ENCODE measurements at places on chromosomes 1 and 21.

- no peak for DNase-seq
Observed at GRCh38 chr1:64829411-64830029, 84.6 kb downstream of the RAVER2 start.

- no peak for DNase-seq
Observed at GRCh38 chr1:41738475-41738874, 180.2 kb downstream of the HIVEP3 start.

GRCh38 chr1:1089731-1090423 is 15.8 kb upstream of the RNF223 start:
- DNase-seq, result no peak

DNA sequence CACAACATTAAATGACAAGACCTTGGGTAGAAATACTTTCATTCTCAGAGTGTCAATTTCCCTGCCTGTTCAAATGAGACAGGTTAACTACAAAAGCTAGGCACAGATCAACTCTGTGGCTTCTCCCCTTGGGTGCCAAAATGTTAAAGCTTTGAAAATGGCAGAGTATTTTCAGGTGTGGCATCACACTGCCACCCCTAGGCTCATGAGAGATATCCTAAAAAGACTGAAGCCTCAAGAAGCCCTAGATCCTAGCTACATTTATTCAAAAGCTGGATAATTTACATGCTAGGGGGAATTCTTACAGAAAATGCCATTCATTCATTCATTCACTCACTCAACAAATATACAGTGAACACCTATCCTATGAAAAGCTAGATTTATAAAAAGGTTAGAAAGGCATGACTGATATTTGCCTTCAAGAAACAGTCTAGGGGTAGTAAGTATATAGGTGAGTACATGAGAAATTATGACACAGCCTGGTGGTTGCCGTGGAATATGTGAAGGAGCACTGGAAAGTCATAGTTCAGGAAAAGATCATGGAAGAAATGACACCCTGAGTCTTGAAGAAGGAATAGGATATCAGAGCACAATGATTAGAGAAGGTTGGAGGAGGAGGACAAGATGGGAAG is 15.9 kb upstream of the RAB4A start:
- DNase-seq, result no peak

DNA sequence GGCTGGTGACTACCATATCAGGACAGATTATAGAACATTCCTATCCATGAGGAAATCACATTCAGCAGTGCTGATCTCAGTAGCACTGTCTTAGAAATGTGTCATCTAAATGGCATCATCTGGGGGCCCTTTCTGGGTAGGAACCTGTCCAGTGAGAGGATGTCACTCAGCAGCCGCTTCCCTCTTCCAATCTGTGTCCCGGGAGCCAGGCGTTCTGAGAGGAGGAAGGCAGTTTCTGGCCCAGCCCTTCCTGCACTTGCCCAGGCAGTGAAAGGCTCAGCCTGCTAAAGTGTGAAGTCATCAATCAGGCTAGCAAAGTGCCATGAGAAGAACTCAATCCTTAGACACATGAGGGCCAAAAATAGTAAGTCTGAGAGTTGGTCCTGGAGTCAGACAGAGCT is 25.6 kb downstream of the RAB4A start:
- DNase-seq, result no peak

DNA sequence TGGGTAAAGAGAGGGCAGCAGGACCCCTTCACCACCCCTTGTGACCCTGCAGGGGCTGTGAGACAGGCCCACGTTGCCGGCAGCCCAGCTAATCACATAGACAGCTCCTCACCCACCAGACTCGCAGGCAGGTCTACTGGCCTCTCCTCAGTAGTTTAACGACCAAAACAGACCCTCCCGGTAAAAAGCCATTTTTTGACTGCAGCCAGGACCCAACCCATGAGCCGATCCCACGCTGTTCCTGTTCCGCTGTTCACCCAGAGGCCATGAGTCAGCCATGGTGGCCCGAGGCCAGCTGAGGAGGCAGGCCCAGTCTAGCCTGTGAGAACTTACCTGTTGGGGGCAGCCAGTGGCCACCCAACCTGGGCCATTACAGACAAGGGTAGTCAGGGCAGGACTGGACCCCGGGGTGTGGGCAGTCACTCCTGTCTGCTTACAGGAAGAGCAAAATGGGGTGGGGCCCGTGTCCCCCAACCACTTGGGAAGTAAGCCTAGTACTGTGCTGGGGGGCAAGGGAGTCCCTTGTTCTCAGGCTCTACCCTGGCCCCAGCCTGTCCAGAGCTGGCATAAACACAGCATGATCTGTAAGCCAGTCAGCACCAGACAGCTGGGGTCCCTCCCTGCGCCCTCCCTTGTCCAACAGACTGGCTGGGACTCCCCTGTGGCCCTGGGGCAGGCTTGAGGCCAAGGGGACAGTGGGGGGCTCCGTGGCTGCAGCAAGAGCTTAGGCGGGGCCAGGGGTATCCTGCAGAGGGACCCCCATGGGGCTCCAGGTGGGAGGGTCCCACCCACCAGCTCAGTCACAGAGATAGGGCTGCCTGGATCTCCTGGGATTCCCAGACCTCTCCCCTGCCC is 61.9 kb downstream of the WNT9A start:
- DNase-seq, result no peak

DNA sequence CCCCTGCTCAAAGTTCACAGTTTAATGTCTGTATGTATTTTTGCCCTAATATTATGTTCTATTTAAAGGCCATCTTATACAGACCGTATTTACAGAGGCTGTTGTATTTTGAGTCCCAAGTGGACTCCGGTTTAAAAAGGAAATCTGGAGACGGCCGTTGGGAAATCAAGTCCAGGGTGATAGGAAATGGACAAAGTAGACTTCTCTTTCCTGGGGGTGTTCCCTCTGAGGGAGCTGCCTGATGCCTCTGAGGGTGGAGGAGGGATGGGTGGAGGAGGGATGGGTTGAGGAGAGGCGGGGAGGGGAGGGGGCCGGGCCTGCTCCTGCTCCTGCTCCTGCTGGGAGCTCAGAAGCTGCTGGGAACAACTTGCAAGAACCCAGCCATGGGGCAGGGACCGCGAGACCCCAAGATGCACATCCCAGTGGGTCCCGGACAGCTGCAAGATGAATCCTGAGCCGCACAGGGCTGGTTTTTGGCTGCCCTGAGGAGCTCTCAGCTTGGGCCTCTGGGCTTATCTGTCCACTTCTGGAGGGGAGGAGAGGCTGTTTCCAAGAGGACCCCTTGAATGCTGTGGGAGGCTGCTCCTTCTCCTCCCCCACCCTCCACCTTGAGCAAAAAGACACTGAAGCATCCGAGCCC is 12.0 kb upstream of the ACTL8 start:
- DNase-seq, result no peak

GRCh38 chr1:64378826-64379225 is 91.1 kb upstream of the CACHD1 start:
- no peak for DNase-seq

DNA sequence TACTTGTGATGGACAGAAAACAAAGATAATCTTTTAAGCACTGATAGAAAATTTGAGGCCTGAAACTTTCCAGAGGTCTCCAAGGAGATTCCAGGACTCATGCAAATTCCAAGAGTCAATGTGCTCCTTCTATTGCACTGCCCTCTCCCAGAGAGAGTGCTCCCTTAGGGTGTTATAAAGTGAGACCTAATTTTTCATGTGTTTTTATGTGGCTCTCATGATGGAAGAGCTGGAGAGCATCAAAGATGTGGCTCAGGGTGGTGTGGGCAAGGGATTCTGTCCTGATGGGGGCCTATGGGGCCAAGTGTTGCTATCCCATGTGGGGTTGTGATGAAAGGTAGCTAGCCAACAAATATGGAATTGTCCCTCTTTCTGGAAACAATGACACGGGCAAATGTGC is 101.3 kb downstream of the PRRX1 start:
- DNase-seq, result no peak

GRCh38 chr21:44290327-44291077 is 4.8 kb downstream of the AIRE start:
- DNase-seq, result no peak

DNA sequence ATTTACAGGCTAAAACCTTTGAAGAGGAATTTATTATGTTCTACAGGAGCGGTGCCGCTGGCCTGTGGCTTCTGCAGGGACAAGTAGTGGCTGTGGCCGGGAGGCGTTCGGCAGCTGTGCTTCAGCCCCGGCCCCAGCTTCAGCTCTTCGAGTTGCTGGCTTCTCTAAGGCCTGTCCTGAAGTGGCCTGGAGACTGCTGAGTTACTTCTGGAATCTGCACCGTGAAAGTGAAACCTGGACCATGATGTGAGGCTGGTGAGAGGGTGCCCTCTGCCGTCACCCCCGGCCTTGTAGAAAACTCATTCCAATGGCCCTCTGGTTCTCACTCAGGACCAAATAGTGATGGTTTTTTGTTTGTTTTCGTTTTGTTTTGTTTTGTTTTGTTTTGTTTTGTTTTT is 48.1 kb downstream of the PRKCZ start:
- peak; percentile 49 for DNase-seq

GRCh38 chr1:2382621-2383361 is 8.6 kb downstream of the MORN1 start:
- peak; percentile 53 for DNase-seq

DNA sequence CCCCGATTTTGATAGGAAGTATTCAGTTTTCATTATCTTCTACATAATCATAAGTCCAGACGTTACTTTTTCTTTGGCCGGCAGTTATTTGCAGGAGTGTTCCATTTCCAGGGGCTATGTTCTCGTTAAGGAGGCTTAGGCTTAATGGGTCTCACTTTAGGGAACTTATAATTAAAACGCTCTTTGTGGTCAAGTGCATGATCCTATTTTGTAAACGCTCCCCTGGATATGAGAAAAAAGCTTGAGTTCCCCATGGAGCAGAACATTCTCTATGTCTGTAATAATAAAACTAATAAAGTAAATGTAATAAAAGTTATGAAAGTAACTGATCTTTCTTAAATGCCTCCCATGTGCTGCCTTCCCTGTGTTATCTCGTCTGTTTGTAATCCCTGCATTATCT is 48.7 kb upstream of the GPR153 start:
- DNase-seq, result no peak

DNA sequence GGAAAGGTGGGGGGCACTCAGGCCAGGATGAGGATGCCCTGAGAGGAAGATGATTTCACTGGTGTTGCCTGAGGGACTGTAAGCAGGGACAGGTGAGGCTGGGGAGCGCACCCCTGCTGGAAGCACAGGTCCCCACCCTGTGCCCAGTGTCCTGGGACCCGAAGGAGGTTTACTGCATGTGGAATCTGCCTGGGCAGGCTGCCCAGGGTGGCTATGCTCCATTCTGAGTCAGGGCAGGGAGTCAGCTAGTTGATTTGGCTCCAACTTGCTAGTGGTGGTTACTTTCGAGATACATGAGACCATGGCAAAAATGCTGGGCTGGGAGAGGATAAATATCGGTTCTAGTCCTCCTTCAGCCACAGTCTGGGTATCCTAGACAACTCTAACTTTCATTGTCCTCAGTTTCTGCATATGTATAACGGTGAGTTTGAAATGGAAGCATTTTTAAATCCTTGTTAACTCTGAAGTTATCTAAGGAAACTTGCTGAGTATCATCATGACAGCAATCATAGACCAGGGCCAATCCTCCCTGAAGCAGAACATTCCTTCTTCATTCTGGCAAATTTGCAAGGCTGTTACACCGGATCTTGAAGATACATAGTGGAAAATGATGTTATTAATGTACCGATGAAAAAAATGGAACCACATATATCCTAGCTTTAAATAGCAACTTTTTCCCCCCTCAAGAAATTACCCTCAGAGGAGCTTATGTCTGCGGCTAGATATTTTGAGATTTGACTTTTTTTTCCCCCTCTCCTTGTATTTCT is 7.7 kb downstream of the TLR5 start:
- no peak for DNase-seq

DNA sequence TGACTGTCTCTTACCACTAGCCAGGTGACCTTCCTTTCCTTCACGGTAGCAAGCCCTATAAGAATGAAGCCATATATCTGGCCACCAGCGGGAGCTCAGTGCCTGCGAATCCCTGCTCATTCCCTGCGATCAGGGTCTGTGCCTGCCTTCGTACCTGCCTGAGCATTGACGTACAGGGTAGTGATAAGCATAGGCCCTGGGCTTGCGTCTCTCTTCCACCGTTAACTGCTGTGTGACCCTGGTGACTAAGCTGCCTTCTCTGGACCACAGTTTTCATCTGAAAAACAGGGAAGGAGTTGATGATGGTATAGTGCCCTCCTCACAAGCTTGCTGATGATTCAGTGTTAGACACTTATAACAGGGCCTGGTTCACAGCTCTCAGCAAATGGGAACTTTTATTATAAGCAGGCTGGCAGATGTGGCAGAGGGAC is 4.1 kb downstream of the ZC3H12A start:
- DNase-seq, result peak; percentile 64

DNA sequence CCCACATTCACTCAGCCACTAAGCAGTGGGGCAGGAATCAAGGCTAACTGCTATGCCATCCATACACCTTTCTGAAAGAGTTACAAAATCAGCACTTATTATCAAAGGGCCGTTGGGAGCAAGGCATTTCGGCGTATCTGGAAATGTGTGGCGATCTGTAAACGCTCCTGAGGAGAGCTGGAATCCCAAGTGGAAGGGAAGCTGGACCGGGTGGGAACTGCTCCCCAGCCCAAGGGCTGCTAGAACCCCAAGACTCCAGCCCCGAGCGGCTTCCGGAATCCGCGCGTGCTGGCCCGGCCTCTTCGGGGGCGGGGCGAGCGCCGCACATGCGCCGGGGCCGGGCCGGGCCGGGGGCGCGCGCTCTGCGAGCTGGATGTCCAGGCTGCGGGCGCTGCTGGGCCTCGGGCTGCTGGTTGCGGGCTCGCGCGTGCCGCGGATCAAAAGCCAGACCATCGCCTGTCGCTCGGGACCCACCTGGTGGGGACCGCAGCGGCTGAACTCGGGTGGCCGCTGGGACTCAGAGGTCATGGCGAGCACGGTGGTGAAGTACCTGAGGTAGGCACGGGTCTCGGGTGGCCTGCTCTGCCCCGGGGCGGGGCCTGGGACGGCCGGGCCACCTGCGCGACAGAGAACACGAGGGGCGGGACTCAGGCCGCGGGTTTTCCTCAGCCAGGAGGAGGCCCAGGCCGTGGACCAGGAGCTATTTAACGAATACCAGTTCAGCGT is at the start of gene NAXE:
TSS of gene NAXE (plus strand) at position 345 of the 726 bp plus-strand sequence. CDS start at position 374, 29 bp downstream.
- peak; percentile 91 for DNase-seq

GRCh38 chr1:30968220-30968971 is 59.8 kb upstream of the SDC3 start:
- DNase-seq, result peak; percentile 29

- DNase-seq, result no peak
Observed at GRCh38 chr1:155184835-155185782, 11.5 kb downstream of the TRIM46 start.

- DNase-seq, result no peak
Observed at GRCh38 chr1:32797456-32797855, 19.7 kb downstream of the YARS1 start.

- peak; percentile 48 for DNase-seq
Observed at GRCh38 chr1:65209005-65209885, 61.2 kb downstream of the AK4 start.

- no peak for DNase-seq
Observed at GRCh38 chr1:80640978-80641377, 1159.8 kb upstream of the ADGRL2 start.
